Cardiac muscle cell (in vitro differentiated cells and primary cell): ENCODE measurements at places on chromosomes 13 and 19. TPM values are rescaled to one million over a fixed set of nuclear protein-coding genes. Genes with fewer than 3 reads are reported as not detected.
A peak's percentile ranks its signal among the peaks of the same experiment; 100 is the strongest.

DNA sequence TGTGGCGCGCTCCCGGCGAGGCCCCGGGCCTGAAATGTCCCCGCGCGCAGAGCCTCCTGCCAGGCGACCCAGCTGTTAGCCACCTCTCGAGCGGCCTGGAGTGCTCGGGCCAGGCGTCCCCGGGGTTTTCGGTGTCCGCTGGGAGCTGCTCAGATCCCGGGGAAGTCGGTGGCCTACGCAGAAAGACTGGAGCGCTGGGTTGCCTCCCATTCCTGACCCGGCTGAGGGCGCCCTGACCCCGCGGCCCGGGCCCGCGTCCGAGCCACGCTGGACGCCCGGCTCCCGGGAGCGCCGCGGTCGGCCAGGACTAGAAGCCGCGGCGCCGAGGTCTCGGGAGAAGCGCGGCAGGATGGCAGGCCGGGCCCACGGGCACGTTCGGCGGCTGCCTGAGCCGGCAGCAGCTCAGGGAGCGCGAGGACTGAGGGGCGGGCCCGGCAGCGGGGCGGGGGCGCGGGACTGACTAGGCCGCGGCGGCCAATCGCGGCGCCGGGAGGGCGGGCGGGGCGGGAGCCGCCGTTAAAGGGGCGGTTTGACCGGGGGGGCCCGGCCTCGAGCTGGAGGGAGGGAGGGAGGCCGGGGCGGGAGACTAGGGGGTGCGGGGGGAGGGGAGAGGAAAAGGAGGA lies 1.3 kb upstream of the ZIC2 start:
- peak; percentile 85 for DNase-seq

DNA sequence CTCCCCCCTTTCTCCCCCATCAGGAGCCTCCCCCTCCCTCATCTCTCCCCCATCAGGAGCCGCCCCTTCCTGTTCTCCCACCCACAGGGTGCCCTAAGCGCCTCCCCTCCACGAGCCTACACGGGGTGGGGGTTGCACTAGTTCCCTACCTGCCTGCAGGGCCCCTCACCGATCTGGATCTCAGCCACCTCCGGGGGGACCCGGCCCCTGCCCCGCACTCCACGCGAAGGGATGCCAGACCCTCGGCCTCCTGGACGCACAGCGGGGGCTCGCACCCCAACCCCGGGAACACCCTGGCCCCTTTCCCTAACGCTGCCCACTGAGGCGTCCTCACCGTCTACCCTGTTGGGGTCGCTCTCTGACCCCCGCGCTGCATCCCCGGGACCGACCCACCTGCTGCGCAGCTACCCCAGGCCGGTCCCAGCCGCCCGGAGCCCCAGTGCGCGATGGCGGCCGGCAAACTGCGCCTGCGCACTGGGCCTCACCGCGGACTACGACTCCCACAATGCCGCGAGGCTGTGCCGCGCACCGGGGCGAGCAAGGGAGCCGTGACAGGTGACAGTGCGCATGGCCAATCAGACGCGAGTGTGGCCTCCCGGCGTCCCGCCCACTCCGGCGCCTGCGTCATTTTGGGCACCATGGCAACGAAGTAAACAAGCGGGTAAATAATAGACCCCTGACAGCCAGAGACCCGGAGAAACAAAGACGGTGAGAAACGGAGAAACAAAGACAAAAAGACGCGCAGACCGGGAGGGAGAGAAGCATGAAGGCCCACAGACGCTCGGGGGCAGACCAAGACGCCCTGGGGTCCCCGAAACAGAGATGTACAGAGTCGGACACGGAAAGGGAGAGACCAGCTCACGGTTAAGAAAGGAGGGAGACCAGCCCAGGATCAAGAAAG lies at the start of gene ZSCAN18:
Gene ZSCAN18, minus strand, starts transcription at position 451 of the 901 bp plus-strand sequence. CDS start 7,964 bp downstream, outside the sequence.
- peak; percentile 98 for DNase-seq

DNA sequence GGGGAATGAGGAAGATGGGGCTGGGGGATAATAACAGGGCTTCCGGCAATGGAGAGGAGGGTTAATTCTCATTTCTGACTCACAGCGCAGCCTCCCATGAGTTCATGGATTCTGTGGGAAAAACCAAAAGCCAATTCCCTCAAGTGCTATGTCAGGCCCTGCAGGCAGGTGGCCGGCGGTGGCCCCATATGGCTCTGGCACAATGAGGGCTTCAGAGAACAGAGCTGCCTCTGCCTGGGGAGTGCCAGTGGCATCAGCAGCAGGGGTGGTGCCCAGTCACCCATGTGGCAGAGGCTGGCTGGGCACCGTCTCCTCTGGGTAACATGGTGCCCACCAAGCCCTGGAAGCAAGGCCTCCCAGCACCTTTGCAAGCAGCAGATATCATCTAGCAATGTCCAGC lies 69.1 kb downstream of the ALOX5AP start:
- no peak for DNase-seq

DNA sequence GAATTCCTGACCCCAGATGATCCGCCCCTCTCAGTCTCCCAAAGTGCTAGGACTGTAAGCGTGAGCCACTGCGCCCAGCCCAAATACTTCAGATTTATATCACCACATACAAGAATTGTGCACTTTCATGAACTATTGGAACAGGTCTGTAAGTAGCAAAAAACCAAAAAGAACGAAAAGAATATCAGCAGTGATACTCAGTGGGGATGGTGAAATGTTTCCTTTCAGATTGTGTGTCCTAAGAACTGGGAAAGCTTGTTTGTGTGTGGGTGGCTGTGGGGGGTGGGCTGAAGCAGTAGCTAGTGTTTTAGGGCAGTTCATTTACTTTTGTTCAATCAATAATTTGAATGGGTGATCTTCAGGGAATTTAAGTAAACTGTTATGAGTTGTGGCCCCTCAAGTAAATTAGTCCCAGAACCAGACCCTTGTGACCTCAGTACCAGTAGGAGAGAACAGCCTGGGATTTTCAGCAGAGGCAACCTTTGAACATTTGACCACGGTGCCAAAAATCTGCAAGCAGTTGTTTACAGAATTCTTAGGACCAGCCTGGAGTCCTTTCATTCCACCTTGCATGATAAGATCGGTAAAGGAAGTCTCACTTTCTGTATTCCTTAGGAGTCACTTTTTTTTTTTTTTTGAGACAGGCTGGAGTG lies 106.6 kb downstream of the LRCH1 start:
- no peak for DNase-seq

DNA sequence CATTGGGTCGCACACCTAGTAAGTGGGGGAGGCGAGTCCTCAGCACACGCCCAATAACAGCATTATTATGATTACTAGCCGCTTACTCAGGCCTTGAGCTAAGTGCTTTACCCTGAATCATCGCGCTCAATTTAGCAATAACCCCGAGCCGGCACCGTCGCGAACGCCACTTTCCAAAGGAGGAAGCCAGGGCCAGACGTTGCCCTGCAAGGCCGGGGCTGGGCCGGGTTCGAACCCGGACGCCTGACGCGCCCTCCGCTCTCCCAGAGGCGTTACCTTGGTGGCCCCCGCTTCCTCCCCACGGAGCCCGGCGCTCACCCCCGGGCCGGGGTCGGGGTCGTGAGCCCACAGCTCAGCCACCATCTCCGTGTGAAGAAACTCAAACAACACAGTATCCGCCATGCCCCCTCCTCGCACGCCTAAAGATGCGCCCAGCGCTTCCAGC lies at the start of gene TRAPPC6A:
Gene TRAPPC6A, minus strand, starts transcription at position 421 of the 445 bp plus-strand sequence. Its CDS starts 19 bp downstream, at position 402.
- DNase-seq = no peak

DNA sequence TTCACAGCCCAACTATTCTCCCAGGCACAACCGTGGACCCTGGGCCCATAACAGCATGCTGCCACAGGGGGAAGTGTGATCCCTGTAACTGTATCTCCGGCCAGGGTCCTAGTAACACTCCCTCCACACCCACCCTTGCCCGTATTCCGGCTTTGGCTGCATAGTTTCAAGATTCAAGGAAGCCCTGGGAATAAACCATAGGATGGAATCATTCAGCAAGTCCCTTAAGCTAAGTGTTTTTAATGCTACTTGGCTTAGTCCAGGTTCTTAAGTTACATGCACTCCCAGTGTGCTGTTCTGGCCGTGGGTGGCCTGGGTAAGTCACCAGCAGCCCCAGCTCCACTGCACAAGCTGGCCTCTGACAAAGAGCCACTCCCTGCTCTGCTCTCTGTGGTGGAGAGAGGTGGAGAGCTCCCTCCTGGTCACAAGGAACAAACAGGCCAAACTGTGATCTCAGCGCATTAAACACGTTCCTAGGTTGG lies 532.4 kb upstream of the SGCG start:
- peak; percentile 61 for DNase-seq

DNA sequence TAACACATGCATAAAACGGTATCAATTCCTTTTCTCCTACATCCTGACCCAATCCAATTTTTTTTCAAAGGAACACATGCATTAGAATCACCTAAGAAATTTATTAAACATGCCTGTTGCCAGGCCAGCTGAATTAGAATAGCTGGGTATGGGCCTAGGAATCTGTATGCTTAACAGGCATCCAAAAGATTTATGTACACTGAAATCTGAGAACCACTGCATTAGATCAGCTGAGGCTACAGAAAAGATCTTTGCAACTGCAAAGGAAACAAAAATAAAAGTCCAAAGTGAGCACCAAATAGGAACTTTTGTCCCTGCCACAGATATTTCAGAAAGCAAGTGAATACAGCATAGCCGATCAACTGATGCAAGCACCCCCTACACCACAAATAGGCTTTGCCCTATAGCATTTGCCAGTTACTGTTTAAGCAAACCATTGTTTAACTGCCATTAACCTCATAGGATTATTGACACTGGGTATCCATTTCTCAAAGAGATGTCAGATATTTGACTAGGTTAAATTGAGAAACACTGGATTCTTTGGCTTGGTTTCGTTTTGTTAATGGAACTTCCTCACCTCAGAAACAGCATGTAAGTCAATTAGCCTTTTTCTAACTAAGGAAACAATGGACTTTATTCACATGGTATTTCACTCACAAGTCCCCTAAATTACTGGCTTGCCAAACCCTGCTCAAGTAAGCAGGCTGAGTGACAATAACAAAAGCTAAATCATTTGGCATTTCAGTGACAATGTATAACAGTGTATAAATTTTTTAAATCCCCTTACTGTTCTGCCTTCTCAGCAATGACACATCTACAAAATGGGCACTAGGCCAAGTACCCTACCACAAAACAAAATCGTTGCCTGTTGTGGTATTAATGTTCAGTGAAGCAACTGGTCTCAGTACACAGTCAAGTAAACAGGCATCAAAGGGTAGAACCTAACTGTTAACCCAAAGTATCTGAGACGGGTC lies 67.8 kb downstream of the SUCLA2 start:
- peak; percentile 30 for DNase-seq

The CXCL17 gene
- total RNA-seq = 0.25 TPM in 1 of 2 replicates, not detected in the other

The VSTM1 gene
- total RNA-seq = not detected in 2 replicates

The PLVAP gene
- total RNA-seq = 2.1 and 4.3 TPM in 2 replicates

DNA sequence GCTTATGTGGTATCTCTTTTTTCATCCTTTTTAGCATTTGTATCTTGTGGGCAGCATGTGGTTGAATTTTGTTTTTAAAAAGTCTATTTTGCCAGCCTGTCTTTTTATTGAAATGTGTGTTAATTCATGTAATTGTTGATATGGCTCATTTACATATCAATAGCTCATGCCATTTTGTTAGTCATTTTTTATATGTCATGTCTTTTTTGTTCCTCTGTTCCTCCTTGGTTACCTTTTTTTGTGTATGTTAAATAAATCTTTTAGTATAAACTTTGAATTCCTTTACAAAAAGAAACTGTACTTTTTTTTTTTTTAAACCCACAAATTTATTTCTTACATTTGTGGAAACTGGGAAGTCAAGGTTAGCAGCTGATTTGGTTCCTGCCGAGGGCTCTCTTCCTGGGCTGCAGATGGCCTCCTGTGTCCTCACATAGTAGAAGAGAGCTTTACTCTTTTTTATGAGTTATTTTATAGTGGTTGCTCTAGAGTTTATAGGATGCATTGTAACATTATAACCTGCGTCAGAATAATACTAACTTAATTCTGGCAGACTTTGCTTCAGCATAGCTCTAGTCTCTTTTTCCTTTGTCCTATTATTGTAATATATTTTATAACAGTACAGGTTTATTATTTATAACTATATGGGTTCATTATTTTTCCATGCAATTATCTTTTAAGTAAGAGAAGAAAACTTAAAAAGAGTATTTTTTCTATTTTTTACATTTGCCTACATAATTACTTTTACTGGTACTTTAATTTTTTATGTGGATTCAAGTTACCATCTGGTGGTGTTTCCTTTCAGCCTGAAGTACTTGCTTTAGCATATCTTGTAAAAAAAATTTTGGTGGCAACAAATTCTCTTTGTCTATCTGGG lies 86.3 kb downstream of the URI1 start:
- no peak for DNase-seq

- peak; percentile 4 for DNase-seq
These were observed 463.8 kb downstream of the ITGBL1 start for GRCh38 chr13:101916108-101916774.

DNA sequence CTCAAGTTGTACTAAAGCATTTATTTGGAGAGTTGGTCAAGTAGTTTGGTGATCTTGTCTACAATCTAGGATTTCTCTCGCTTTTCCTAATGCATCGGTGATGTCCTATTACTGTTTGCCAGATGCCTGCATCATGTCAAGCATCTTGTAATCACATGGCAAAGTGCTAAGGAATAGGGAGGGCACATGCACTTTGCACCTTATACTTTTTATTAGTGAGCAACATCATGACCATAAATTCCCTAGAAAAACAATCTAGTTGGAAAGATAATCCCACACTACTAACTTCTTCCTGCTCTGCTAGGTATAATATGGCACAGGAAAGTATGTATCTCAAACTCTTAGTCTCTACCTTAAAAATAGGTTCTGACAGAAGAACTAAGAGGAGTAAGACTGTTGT lies 894.3 kb upstream of the SLITRK1 start:
- DNase-seq = no peak

GRCh38 chr13:42836930-42837690 lies 55.7 kb downstream of the FAM216B start:
- DNase-seq = peak; percentile 81

DNA sequence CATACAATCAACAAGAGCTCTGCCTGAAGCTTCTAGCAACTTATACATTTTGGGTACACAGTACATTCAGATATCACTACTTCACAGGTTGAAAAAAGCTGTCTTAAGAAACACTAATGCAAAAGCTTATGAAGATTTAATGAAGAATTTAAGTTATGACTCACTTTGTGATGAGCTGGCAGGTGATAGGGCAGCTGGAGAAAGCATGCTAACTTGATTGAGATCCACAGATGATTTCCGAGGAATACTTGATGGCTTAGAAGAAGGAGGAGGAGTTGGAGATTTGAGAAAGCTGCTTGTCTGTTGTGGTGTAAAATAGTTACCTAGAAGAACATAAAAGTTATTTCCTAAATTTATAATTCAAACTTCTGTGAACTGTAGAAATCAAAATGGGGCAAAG lies 23.3 kb downstream of the EXOSC8 start:
- DNase-seq = no peak

DNA sequence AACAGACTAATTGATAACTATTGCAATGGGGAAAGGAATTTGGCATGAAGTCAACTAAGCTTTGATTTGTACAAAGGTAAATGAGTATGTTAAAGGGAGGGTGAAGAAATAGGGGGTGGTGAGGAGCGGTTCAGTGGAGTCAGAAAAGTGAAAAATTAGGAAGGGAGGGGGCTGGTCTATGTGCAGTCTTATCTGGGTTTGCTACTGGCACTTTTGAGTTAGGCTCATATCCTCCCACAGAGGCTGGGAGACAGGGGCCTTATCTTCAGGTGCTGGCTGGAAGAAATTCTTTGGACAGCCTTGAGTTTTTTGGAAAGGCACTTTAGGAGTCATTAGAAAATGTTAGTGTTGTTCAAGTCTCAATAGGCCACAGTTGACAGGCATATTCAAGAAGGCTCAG lies 11.1 kb downstream of the ZNF302 start:
- no peak for DNase-seq
